NCI-H2029 treated with DMSO at 0.1 percent for 48 hours (cell line): ENCODE measurements at places on chromosomes 5 and 9.

GRCh38 chr5:177343777-177344176 lies 7.7 kb downstream of the LMAN2 start:
- no peak for DNase-seq

DNA sequence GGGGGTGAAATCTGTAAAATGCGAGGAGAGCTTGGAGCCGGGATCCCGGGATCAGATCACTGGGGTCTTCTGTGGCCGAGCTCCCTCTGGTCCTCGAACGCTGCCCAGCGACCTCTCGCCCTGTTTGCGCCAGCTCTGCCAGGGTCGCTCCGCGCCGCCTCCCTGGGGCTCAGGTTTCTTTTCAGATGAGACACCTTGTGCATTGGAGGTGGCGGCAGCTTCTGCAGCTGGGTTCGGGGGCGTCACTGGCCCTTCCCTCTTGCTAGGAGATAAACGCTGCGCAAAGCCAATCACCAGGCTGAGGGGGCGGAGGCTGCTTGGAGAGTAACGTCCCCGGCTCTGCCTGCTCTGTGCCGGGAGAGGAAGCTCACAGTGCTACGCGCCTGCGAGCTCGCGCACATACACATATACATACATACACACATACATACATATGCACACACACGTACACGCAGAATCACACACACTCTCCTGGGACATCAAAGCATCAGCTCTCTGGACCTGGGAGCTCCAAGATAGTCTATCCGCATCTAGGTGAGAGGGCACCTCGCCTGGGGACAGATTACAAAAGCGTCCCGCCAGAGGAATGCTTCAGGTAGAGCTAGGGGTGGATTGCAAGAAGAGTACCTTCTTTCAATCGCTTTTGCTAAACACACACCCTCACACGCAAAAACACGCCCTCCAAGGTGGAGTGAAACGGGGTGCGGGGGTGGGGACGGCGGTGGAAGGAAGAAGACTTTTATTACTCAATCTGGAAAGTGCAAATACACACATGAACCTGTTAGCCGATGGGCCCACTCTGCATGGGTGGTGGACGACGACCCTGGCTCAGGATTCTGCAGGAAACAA lies at the start of gene ST8SIA4:
Gene ST8SIA4, minus strand, starts transcription at position 244 of the 849 bp plus-strand sequence. CDS start 327 bp downstream, outside the sequence.
- DNase-seq = no peak

DNA sequence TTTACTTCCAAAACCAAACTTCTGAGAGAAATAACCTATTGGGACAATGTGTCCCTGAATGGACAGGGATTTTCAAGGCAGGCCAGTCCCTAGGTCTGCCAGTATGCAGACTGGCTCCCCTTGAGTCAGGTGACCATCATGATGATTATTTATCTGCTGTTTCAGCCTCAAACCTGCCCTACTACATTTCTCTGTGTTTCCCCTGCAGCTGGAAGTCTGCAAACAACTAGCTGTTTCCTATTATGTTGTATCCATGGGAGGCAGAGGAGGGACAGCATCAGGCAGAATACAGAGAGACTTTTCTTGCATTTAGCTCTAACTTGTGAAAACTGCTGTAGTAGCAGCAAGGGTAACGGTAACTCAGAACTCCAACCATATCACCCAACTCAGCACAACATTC lies 36.2 kb upstream of the IFNK start:
- no peak for DNase-seq

DNA sequence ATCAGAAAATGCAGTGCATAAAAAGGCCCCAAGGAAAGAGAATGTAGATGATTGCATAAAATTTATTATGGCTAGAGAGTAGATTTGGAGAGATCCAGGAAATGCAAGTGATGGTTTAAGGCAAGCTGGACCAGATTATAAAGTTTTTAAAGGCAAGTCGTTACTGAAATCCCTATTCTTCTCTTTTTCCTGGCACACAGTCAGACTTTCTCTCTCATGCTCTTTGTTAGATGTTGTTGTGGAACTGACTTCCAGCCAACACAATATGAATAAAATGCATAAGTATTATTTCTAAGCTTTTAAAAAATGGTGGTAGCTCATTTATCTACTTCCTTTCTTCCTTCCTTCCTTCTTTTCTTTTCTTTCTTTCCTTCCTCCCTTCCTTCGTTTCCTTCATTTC lies 1085.4 kb upstream of the CDH6 start:
- no peak for DNase-seq

- no peak for DNase-seq
These were observed 110.5 kb upstream of the CDKN2B start for GRCh38 chr9:22119522-22120158.
